ENCODE measurements at places on chromosomes 4 and X. TPM values are rescaled to one million over a fixed set of nuclear protein-coding genes. Genes with fewer than 3 reads are reported as not detected.
A peak's percentile ranks its signal among the peaks of the same experiment; 100 is the strongest.

The CTAG1B gene
- not detected for total RNA-seq

The RTL9 gene
- total RNA-seq, result 0.22 TPM

DNA sequence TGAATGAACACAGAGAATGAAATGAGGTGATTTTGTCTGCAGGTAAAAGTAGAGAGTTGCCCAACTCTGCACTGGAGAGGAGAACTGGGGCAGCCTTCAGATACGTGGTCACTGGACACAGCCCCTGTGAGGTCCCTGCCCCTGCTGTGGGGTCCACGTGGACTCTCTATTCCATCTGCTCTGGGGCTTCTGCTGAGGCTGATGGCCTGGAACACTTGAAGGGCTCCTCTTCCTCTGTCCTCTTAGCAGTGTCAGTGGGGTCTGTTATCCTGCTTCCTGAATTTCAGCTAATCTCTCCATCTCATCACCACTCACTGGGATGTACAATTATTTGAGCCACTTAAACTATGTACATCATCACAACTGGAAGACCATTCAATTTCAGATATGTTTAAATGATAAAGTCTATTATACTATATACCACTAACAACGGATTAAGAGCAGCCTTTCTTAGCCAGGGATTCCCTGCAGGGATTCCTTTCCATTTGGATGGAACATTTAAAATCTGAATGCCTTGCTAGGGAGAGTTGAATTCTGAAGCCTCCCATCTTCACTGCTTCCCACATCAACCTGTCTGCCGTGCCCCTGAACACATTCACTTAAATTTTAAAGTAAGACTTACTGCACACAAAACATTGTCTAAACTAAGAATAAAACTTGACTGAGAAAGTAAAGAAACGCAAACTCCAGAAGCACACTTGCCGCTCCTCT, 74.0 kb downstream of the CC2D2A start:
- H3K27me3 ChIP-seq, result no peaks in the 10 kb centered on the region
- H3K36me3 ChIP-seq, result no peaks in the 10 kb centered on the region
- peak overlapping the region; percentile 59 for H3K27ac ChIP-seq
- peaks cover 17% of the 10 kb centered on the region for H3K4me1 ChIP-seq
- DNase-seq, result no peak

- no peak overlapping the region for H3K4me3 ChIP-seq
- H3K36me3 ChIP-seq, result no peaks in the 10 kb centered on the region
- H3K27ac ChIP-seq, result peak overlapping the region; percentile 57
- H3K27me3 ChIP-seq, result no peaks in the 10 kb centered on the region
- peaks cover 17% of the 10 kb centered on the region for H3K4me1 ChIP-seq
- DNase-seq, result no peak
These were observed 1841.9 kb downstream of the STIM2 start for GRCh38 chr4:28702571-28702970.

The NPY2R gene
- total RNA-seq, result 8.5 TPM

GRCh38 chrX:31291131-31291530, 219.3 kb upstream of the FTHL17 start:
- H3K36me3 ChIP-seq, result no peaks in the 10 kb centered on the region
- H3K27me3 ChIP-seq, result no peaks in the 10 kb centered on the region
- H3K27ac ChIP-seq, result no peak overlapping the region
- DNase-seq, result no peak

The ZGRF1 gene
- 128 TPM for total RNA-seq

The EGFL6 gene
- 1.2 TPM for total RNA-seq

The RBM47 gene
- 6.1 TPM for total RNA-seq

Measured in neural progenitor cell (in vitro differentiated cells).